Activated T-helper 1 cell treated with anti-CD3 and anti-CD28 coated beads, Interleukin-12 subunit alpha, Interleukin-12 subunit beta, Interleukin-2, Interleukin-4 antibody, amounts not matched to agents 30 ng/mL and 10 ng/mL and 1 ng/mL, durations not matched to agents 14 hours and 24 hours and 36 hours (primary cell): ENCODE measurements at places on chromosomes 12 and 14. TPM values are rescaled to one million over a fixed set of nuclear protein-coding genes. Genes with fewer than 3 reads are reported as not detected.

The SOAT2 gene
- not detected in 2 replicates for total RNA-seq

The AP4S1 gene
- total RNA-seq = 7.9 and 8.5 TPM in 2 replicates

The OAS2 gene
- total RNA-seq = 113 and 119 TPM in 2 replicates

The EPYC gene
- total RNA-seq = not detected in 2 replicates

DNA sequence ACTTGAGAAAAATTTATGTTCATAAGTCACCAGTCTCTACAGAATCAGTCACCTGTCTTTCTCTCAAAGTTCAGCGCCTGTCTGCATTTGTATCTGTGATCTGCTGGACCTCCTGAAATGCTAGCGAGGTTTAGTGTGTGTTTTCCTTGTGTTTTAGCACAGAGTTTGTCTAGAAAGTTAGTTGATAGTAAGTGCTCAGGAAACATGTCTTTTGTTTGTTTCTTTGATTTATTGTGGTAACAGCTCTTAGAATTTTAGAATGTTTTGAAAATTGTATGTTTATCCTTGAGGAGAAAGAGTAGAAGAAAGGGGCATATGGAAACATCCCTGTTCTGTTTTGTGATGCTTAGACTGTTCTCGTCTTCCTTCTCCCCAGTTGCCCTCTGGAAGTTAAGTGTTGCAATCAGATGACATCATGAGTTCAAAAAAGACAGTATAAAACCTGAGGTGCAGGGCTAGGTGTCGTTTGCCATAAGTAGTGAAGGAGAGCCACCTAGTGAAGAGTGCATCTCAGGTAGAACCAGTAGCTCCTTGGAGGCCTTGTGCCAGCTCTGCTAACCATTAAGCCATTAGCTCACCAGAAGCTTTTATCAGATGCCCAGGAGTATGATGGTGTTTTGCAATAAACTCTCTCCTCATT is 44.8 kb downstream of the FBXW8 start:
- no peak overlapping the region for H3K4me3 ChIP-seq
- no peak overlapping the region for H3K27ac ChIP-seq
- no peak for DNase-seq
- H3K4me1 ChIP-seq = peaks cover 32% of the 10 kb centered on the region
- H3K27me3 ChIP-seq = no peaks in the 10 kb centered on the region
